Fibroblast of skin of back (primary cell): ENCODE measurements at places on chromosomes 4 and X.

GRCh38 chr4:46993075-46994006 lies at the start of gene GABRA4:
Gene GABRA4 (minus strand): TSS chr4:46993581. CDS start chr4:46993424, 157 bp downstream.
- no peak for DNase-seq

DNA sequence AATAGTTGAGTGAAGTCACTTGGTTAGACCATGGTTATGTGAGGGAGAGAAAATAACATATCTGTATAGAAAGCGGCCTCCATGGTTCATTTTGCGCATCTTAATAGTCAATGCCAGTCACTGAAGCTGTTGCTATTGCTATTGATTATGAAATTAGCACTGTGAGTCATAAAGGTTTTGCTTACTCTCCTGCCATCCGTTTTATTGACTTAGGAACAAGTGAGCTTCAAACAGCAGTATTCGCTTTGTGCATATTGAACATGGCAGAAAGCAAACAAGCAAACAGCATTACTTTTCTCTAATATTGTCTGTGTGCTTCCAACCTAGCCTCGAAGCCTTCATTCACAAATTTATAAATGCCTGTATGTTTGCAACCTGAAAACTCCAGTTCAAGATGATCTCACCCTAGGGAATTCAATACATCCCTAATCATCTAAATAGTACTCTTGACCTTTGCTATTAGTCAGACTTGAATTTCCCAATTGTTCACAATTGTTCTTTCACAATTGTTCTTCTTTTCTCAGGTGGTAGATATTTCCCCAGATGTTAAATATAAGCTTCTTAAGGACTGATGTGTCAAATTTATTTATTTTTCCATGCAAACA lies 55.9 kb upstream of the GABRA2 start:
- no peak for DNase-seq

DNA sequence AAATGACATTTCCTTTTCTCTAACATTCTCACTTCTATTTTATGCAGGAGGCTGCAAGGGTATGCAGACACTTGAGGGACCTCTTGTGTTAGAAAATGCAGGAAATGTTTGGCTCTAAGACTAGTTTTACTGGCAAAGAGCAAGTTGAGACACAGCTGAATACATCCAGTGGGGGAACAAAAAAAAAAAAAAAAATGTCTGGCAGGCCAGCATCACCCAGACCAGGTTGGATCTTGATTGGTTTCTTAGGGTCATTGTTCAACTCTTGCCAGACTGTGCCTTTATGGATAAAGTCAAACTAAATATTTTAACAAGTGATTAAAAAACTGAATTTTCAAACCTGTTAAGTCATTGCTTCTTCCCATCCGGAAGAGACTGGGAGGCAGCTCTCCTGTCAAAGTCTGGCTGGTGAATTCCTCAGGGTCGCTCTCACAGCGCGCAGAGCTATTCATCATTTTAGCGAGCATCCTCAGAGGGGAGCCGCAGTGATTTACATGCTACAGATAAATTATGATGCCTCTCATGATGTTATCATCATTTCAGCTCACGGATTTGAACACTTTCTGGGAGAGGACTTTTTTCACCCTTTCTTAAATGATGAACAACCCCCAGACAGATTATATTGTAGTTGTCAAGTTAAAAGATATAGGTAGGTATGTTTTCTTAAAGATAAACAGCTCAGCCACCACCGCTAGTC lies 23.6 kb upstream of the PACRGL start:
- no peak for DNase-seq

- no peak for DNase-seq
These were observed 288.6 kb upstream of the NR3C2 start for GRCh38 chr4:148730766-148731165.

DNA sequence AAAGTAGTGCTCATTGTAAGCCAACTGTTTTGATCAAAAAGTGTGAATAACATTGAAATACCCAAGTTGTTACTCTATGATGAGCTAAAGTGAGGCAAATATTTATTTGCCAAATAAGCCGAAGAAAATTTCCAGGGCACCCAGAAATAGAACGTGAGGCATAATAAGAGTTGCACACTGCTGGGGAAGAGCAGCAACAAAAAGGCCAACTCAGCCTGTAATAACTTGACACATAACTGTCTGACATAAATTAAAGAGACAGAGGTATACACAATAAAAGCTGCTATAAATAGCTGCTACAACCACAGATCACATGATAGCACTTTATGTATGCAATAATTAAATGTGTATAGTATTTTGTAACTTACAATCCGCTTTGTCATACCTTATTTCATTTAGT lies 2.0 kb upstream of the ABCB7 start:
- no peak for DNase-seq

GRCh38 chr4:101596781-101597552 lies 193.6 kb upstream of the BANK1 start:
- DNase-seq, result peak; percentile 1

GRCh38 chrX:107559506-107559905 lies 68.8 kb upstream of the PRPS1 start:
- DNase-seq, result peak; percentile 74
